ENCODE measurements at places on chromosomes 2 and 18. TPM values are rescaled to one million over a fixed set of nuclear protein-coding genes. Genes with fewer than 3 reads are reported as not detected.

SAG gene
- not detected for total RNA-seq

GRCh38 chr2:240256704-240257637 lies 116.5 kb upstream of the OTOS start:
- DNase-seq = peak; percentile 26

GRCh38 chr2:19848952-19849351 lies 52.8 kb downstream of the TTC32 start:
- no peak for DNase-seq

GRCh38 chr2:88626171-88627054 lies 851 bp downstream of the EIF2AK3 start:
- DNase-seq = peak; percentile 45
